Forelimb muscle (tissue), 1 donor: ENCODE measurements at places on chromosomes 6 and 20. TPM values are rescaled to one million over a fixed set of nuclear protein-coding genes. Genes with fewer than 3 reads are reported as not detected.
A peak's percentile ranks its signal among the peaks of the same experiment; 100 is the strongest.

DNA sequence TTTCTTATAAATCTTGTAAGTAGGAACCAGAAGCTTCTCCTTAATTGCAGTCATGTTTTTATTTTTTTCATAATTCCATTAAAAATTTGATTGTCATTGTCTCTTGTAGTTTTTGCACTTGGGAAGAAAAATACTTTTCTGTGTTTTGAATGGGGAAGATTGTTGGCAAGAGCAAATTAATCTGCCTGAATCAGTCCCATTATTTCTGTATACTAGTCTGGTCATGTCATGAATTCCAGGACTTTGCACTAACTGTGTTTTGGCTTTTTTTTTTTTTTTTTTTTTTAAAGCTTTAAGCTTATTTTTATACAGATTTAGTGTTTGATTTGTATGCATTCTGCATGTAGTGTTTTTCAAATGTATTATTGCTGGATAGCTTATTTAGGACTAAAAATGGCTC, 47.6 kb downstream of the RALGAPB start:
- DNase-seq: no peak

DNA sequence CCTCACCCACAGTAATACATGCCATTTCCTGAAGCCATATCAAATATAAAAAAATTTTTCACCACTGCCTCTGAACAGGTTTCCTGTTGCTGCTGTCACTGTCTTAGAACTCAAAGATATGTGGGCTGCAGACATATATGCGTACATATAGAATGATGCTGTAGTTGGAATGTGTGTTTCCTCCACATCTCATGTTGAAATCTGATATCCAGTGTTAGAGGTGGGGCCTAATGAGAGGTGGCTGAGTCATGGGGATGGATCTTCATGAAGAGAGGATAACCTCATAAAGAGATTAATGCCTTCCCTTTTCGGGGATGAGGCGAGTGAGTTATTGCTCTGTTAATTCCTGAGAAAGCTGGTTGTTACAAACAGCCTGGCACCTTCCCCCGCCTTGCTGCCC, 7.7 kb upstream of the SCP2D1 start:
- no peak for DNase-seq

DNA sequence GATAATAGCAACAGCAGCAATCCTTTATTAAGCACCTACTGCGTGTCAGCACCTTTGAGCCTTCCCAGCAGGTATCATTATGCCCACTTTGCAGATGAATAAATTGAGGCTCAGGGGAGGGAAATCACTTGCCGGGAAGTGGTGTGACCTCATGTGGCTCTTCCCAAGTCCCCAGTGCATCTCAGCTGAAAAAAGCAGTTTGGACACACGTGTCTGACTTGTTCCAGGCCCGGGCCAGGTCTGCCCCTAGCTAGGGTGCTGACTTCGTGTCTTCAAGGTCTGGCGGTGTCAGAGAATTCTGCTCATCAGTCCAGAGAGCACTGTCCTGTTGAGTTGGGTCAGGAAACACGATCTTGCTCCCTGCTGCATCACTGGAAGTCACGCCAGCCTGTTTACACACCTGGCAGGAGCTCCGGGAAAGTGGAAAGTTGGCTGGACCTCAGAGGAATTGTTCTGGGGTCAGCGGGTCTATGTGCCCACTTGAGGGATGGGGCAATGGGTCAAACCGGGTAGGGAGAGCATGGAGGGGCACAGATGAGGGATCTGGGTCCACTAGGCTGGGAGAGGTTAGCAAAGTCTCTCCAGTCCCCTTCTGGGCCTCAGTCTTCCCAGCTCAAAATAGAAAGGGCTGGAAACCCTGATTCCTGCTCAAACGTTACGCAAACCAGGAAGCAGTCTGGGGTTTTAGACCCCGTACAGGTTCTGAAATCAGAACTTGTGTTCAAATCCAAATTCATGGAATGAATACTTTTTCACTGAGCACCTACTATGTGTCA, 10.5 kb downstream of the SLC13A3 start:
- no peak for DNase-seq

GRCh38 chr6:21138336-21139069, 455.0 kb upstream of the SOX4 start:
- DNase-seq: no peak

- DNase-seq: no peak
Measured at GRCh38 chr20:56420940-56421688, 9.1 kb downstream of the CASS4 start.

GRCh38 chr20:2805689-2806350, 5.4 kb upstream of the CPXM1 start:
- DNase-seq: no peak

- DNase-seq: peak; percentile 44
Measured at GRCh38 chr6:129141499-129141898, 258.6 kb downstream of the LAMA2 start.

- no peak for DNase-seq
Measured at GRCh38 chr6:139748353-139749146, 374.1 kb upstream of the CITED2 start.

- no peak for DNase-seq
Measured at GRCh38 chr6:138272533-138273315, 54.4 kb upstream of the PBOV1 start.

DNA sequence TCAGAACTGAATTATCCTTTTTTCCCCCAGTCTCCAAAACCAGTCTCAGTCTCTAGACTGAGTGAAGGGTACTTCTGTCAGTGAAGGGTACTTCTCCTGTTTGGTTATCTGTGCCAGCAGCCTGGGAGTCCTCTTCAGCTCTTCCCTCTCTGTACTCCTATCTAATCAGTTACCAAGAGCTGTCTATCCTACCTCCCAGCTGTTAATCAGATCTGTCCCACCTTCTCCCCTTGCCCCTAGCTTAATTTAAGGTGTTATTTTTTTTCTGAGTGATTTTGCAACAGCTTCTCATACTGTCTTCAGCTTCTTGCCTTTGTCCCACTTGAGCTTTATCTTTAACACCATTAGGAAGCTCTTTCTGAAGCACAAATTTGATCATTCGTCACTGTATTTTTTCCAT, 491.9 kb upstream of the SOX4 start:
- DNase-seq: no peak

DNA sequence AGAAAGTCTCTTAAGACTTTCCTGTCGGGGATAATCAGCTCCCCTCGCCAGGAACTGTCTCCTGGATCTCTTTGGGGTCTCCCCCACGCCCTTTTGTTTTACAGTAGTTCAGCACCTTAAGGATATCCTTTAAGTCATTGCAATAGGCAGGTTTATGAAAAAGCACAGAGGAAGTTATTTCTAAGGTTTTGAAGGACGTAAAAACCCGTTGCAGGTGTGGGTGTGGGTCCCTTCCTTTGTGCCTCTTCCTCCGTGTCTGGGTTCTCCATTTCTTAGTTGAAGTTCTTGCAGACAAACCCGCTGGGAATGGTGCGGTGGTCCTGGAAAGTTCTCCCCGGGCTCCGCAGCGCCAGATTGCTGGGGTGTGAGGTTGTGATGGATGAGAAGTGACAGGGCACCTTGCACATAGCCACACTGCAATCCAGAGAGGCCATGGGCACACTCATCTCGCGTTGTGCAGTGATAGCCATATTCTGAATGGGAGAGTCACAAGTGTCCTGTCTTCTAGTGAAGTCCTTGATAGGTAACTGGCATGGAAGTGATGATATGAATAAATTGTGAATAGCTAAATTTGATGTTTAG, 65.2 kb downstream of the GTF2H5 start:
- no peak for DNase-seq

- DNase-seq: no peak
Measured at GRCh38 chr20:20012541-20012940, 4.6 kb upstream of the NAA20 start.

DNA sequence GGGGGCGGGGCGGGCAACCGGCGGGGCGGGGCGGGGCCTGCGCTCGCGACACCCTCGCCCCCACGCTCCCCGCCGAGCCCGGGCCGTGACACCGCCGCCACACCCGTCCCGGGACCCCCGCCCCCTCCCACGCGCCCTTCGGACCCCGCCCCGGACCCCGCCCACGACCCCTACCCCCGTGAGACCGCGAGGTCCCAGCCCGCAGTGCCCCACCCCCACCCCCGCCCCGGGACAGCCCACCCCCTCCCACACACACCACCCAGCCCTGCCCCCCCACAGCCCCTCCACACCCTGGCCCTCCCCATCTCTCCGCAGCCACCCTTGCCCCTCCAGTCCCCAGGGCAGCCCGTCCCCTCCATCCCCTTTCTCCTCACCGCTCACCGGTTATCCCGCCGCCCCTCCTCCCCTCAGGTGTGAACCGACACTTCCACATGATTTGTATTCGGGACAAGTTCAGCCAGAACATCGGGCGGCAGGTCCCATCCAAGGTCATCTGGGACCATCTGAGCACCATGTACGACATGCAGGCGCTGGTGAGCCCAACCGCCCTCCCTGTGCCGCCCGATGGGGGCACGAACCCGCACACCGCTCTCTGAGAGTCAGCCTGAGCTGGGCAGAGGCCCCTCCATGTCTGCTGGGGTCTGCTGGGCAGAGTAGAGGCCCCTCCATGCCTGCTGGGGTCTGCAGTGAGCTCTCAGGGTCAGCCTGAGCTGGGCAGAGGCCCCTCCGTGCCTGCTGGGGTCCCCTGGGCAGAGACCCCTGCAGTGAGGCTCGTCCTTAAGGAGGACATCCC, 622 bp downstream of the MRGBP start:
- DNase-seq: no peak

- no peak for DNase-seq
Measured at GRCh38 chr20:50519036-50519762, 9.0 kb downstream of the PTPN1 start.

GRCh38 chr6:11767458-11767857, 11.1 kb downstream of the ADTRP start:
- DNase-seq: no peak

DNA sequence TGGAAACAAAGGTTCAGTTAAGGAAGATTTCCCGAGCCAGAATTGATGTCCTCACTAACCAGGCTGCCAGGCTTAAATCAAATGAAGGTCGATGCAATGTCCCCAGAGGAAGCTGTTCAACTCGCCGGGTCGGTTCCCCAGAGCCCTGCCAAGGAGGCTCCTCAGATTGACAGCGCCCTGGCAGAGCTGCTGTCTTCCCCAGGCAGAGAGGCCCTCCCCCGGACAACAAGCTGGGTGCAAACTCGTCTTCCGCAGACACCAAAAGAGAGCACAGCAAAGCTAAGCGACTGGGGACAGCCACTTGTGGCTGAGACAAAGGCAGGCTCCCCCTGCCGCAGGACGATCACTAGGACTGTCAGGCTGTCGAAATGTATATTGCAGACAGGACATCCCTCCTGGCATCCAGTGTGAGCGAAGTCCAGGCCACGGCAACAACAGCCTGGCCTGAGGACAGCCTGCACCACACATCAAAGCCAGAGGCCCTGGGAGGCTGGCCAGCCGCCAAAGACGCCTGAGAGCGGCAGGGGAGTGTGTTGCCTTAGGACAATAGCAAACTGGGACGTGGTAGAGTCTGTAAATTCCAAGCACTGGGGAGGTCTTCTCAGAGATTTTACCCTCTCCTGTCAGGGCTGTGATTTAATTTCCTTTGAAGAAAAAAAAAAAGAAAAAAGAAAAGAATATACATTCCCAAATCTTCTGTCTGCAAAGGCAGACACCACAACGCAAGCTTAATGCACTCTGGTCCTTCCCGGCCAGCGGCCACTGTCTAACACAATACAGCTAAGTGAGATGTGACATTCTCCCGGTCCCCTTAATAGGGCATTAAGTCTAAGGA, 99.1 kb downstream of the HIVEP2 start:
- no peak for DNase-seq

- DNase-seq: no peak
Measured at GRCh38 chr20:5024103-5024502, 22.8 kb upstream of the SLC23A2 start.

DNA sequence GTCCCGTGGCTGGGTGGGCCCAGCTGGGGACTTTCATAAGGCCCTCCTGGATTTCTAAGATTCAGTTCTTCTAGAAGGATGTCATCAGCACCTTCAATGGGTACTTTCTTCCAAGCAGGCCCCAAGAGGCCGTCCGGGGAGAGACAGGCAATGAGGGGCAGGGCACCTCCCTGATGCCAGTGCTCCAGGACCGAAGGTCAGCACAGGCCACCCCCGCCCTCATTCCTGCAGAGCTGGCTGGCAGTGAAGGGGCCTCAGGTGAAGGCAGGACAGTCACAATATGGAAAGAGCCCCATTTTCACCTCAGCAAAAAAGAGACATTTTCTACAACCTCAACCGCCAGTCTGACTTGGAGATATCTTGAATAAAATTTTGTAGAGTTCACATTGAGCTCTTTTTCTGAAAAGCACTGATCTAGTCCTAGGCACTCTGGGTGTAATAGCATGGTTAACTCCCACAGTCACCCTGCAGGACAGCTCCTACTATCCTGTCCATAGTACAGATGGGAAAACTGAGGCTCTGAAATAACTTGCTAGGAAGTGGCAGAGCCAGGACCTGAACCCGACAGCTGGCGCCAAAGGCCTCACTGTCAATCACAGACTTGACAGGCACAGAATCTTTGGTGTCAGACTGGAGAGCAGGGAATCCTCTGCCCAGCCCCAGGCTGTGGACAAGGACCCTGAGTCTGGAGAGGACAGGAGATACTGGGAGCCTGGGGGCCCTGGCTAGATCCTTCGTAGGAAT, 50.3 kb downstream of the RRBP1 start:
- no peak for DNase-seq

- no peak for DNase-seq
Measured at GRCh38 chr20:62685781-62686555, 22.7 kb upstream of the NTSR1 start.

DNA sequence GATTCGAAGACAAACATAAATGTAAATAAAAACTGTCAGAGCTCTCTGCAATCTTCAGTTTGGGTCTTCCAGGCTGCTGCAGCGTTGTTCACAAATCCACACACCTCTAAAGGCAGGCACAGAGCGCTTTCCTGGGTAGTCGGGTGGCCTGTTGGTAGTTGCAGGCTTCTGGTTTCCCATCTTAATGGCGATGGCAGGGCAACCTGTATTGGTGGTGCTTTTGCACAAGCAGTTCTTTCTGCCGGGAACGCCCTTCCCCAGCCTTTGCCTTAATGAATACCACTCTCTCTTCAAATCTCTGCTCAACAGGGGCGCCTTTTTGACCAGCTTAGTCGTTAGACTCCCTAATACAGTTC, 723 bp upstream of the IFT52 start:
- DNase-seq: no peak

DNA sequence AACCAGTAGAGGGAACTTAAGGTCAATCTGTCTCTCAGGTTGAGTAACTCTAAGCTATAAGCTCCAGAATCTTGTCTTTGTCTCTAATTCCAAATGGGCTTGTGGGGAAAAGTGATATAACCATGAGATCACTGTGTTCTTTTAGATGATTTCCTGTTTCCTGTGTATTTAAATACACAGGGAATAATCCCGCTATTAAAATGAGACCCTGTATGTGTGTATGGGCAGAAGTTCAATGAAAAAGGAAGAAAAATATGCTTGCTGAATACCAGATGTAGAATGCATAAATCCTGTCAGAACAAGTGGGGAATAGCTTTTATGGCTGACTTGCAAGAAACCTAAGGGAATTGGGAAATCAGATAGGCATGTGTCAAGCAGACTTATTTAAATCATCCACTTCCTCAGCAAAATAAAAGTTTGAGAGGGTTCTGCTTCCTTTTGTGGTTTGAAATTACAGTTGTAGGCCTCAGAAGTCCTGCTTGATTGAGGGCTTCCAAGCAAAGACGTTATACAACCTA, 164.7 kb upstream of the PDE7B start:
- peak; percentile 84 for DNase-seq

GPSM3 gene
- polyA plus RNA-seq: 6.7 TPM

BNIP5 gene
- 0.09 TPM for polyA plus RNA-seq

HLA-DPA1 gene
- polyA plus RNA-seq: 15.1 TPM

PRICKLE4 gene
- 3.0 TPM for polyA plus RNA-seq

MEP1A gene
- polyA plus RNA-seq: not detected
